ENCODE measurements at places on chromosomes 6 and 20. TPM values are rescaled to one million over a fixed set of nuclear protein-coding genes. Genes with fewer than 3 reads are reported as not detected.

The HDGFL1 gene
- not detected for total RNA-seq

- no peak for DNase-seq
Observed at GRCh38 chr20:8049310-8049709, 29.7 kb upstream of the TMX4 start.

- DNase-seq: no peak
Observed at GRCh38 chr20:9280666-9281065, 211.8 kb downstream of the PLCB4 start.

The HUS1B gene
- 1.3 TPM for total RNA-seq

DNA sequence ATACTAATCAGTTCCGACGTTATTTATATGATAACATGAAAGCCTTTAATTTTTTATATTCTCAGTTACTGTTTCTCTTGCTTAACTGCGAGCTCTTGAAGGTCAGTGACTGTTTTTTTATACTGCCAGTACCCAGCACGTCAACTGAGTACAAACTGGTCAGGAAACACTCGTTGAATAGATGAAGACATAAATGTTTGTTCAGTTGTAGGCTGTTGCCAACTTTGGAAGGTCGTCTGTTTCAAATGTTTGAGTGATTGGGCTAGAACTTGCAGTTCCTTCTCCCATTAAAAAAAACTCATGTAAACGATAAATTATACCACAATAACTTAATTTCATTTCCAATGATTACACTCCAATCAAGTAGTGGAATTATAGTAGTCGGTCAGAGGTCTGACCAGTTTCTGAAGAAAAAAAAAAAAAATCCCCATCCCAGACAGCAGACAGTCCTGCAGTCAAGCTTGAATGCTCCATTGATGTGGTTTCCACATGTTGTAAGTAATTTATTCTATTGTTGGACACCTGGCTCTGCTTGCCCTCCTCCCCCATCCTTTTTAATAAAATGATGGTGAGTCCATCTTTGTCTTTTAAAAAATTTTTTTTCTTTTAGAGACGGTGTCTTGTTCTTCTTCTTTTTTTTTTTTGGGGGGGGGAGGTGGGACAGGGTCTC, 81.1 kb downstream of the SASH1 start:
- no peak for DNase-seq

- no peak for DNase-seq
Observed at GRCh38 chr6:38261626-38262025, 378.1 kb downstream of the BTBD9 start.

DNA sequence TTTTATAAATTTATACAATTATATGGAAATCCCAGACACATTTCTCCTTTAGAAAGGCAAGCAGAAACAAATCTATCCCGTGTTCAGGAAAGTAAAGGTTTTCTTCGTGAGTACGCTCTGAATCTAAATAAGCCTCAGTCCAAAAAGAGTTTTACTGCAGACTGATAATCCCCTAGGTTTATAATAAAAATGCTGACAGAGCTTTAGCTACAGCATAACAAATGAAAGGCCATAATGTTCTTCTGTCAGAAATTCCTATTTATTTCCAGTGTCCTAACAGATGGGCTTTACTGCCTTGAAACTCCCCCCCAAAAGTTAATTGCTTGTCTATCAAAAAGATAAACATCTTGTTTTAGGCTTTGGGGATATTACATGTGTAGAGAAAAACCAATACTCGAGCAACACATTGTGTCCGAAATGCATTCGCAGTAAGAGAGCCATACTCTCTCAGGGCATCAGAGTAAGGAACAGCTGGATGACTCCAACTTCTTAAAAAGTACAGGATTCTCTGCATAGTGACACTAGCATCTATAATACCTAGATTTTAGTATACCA, 109.0 kb downstream of the PRKN start:
- DNase-seq: no peak

DNA sequence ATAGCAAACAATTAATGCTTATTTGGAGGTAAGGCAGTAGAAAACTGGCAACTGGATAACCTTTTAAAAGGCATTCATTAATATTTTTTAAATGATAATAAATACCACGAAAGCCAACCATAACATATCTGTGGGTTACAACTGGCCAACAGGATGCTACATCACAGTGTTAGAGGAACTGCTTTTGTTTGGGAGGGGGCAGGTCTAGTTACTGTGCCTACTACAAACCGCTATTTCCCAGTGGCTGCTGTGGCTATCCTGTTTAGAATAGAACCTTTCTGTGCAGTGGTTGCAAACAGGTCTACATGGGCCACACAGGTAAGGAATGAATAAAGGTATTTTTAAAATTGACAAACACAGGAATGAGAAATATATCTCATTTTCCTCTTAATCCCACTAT, 976 bp downstream of the PIGT start:
- no peak for DNase-seq

DNA sequence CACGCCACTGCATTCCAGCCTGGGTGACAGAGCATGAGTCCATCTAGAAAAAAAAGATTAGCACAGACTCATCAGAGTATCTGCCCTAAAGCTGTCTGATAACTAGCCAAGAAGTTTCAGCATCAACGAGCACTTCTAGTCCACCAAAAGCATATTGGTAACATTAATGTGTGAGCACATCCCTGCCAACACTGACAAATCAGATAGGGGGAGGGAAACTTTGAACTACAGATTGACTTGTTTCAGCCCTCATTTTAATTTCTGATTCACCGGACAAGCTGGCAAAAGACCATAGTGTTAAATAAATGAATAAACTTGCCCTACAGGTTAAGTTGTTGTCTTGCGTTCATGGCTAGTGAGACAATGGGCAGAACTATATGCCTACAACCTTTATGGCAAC, 7.7 kb upstream of the SEC63 start:
- DNase-seq: peak; percentile 23

The ARHGAP40 gene
- not detected for total RNA-seq

- DNase-seq: no peak
Observed at GRCh38 chr20:32010666-32011065, 428 bp downstream of the CCM2L start.

GRCh38 chr20:33480048-33480447, 9.8 kb upstream of the CBFA2T2 start:
- no peak for DNase-seq

GRCh38 chr6:109295109-109295773, 87.0 kb downstream of the CD164 start:
- DNase-seq: no peak

The C4B gene
- 3.7 TPM for total RNA-seq

DNA sequence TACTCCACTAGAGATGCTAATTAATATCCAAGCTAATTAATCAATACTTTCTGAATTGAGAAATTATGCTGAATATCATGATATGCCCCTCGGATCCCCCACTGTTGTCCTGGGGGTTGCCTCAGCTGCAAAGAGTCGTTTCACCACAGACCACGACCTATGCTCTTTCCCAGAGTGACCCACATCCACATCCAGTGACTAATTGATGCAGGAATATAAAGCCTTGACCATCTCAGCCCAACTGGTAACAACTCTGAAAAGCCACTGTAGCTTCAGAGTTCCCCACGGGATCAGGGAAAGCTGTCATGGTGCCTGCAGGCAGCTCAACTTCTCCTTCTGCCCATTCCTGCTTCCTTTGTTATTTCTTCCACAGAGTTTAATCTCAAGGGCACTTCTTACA, 116.9 kb downstream of the RWDD2A start:
- DNase-seq: no peak

- DNase-seq: peak; percentile 74
Observed at GRCh38 chr20:53023732-53024520, 51.8 kb downstream of the TSHZ2 start.

The SLC35D3 gene
- total RNA-seq: not detected

- no peak for DNase-seq
Observed at GRCh38 chr6:109449795-109450673, 5.5 kb downstream of the MICAL1 start.

The ISM1 gene
- 0.98 TPM for total RNA-seq

The FAM135A gene
- total RNA-seq: 8.4 TPM

The TRDN gene
- not detected for total RNA-seq

DNA sequence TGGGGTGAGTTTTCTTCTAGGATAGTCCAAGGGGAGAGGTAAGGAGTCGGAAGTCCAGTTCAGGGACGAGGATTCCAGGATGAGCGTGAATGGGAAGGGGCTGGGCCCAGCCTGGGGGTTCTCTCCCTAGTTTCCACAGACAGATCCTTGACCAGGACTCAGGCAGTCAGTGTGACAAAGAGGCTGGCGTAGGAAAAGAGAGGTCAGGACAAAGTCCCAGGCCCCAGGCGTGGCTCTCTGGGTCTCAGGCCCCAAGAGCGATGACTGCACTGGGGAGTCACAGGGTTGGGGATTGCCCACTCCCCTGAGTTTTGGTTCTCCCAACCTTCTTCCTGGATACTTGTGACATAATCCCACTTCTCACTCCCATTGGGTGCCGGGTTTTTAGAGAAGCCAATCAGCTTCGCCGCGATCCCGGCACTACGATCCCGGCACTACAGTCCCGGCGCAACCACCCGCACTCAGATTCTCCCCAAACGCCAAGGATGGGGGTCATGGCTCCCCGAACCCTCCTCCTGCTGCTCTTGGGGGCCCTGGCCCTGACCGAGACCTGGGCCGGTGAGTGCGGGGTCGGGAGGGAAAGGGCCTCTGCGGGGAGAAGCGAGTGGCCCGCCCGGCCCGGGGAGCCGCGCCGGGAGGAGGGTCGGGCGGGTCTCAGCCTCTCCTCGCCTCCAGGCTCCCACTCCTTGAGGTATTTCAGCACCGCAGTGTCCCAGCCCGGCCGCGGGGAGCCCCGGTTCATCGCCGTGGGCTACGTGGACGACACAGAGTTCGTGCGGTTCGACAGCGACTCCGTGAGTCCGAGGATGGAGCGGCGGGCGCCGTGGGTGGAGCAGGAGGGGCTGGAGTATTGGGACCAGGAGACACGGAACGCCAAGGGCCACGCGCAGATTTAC, 46.2 kb upstream of the TRIM26 start:
- peak; percentile 68 for DNase-seq

The DEFB132 gene
- not detected for total RNA-seq

The SMOC2 gene
- 0.93 TPM for total RNA-seq

- DNase-seq: no peak
Observed at GRCh38 chr20:62349556-62350097, 17.5 kb downstream of the LAMA5 start.

The SNAI1 gene
- total RNA-seq: 9.1 TPM

DNA sequence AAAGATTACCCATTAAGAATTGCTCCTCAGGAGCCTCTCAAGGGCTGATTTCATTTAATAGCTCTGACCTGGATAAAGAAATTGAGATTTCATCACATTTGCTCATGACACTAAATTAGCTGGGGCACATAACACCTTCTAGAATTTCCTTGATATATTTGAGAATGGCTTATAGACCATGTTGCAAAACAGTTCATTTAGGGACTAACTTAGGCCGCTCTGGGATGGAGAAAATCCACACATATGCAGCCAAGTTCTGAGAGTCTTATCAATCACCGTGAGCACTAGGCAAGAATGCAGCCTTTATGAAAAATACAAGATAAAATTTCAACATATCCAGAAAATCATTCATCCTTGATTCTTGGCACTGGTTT, 91.0 kb upstream of the MCHR2 start:
- DNase-seq: peak; percentile 39

The HLA-DRA gene
- not detected for total RNA-seq

The TPD52L1 gene
- 32.4 TPM for total RNA-seq

The SLC22A7 gene
- total RNA-seq: not detected

GRCh38 chr20:59705651-59706399, 101.5 kb downstream of the PHACTR3 start:
- no peak for DNase-seq

DNA sequence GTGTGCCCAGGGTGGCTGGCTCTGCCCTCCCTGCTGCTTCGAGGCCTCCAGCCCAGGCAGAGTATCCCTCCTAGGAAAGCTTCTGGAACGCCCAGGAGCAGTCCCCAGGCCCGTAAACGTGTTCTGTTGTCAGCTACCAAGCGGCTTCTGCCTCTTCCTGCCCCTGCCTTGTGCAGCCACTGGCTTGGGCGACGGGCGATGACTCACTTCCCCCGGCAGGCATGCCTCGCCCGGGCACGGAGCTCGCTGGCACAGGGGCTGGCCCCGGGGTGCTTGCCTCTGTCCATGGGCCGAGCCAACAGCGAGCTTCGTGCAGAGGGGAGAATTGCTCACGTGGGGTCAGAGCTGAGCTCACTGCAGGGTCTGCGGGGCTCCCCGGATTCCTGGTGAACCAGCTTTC, 86.7 kb upstream of the THBS2 start:
- DNase-seq: no peak

GRCh38 chr20:25076201-25076600, 5.7 kb downstream of the VSX1 start:
- DNase-seq: no peak

GRCh38 chr6:163485388-163485851, 70.9 kb downstream of the QKI start:
- no peak for DNase-seq

- no peak for DNase-seq
Observed at GRCh38 chr20:25544734-25545133, 40.6 kb downstream of the NINL start.

DNA sequence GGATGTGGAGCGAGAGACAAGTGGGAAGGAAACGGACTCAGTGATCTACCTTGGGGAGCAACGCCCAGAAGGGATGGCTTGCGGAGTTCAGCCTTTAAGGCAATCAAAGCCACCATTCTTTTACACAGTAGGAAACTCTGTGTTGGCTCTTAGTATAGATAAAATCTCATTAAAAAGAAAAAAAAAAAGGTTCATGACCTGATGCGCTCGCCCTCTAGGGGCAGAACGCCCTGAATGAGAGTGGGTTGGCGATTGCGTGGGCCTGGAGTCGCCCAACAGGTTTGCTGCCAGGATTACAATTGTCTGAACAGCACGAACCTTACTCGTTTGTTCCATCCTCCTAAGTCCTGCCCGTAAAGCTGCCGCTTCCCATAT, 1.2 kb downstream of the TPD52L1 start:
- DNase-seq: no peak

GRCh38 chr6:138765896-138766655, 7.5 kb upstream of the CCDC28A start:
- DNase-seq: no peak

DNA sequence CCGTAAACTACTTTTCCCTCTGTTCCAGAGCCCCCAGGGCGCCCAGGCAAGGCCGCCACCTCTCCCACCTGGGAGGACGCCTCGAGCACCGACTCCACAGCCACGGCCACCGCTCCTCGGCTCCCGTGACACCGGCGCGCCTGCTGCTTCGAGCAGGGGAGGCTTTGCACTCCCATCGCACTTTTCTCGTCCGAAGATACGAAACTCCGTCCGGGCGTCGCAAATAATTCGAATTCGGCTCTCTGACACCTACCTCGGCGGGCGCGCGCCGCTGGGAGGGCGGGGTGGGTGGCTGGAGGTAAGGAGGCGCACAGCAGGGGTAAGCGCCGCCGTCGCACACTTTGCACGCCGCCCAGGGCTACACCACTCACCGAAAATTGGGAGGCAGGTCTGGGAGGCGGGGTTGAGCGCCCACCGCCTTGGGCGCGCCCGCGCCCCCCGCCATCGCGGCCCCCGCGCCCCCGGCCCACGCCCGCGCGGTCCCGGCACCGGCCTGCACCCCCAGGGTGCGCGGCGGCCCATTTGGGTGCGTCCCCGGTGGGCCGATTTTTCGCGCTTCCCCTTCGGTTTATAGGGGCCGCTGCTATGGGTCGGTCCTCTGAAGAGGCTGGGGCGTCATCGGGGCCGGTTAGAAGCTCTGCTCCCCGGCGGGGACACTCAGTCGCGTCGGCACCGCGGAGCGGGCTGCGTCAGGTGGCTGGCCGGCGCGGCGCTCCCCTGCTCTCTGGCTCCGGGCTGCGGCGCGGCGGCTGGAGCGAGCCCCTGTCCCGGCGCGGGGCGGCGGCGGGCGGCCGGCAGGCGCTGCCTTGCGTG, 36.2 kb downstream of the GNAS start:
- DNase-seq: peak; percentile 60

The PNPLA1 gene
- not detected for total RNA-seq

Data from astrocyte (in vitro differentiated cells and primary cell).